RPMI8226 (cell line): ENCODE measurements at places on chromosomes 13 and 19.

DNA sequence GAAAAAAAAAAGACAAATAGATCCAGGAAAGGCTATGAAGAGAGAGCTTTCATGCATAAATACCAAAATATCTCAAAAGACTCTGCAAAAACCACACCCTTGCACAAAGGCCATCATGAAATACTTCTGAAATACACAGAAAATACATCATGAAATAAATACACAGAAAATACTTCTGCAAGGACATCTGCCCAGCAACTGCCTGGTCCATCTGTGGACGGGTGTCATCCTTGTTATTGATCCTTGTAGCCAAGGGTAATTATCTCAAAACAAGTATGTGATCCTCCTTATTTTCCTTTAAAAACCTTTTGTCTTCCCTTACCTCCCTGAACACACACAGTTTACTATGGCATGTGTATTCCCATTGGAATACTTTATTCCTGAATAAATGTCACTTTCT lies 6.9 kb downstream of the USPL1 start:
- no peak for DNase-seq

DNA sequence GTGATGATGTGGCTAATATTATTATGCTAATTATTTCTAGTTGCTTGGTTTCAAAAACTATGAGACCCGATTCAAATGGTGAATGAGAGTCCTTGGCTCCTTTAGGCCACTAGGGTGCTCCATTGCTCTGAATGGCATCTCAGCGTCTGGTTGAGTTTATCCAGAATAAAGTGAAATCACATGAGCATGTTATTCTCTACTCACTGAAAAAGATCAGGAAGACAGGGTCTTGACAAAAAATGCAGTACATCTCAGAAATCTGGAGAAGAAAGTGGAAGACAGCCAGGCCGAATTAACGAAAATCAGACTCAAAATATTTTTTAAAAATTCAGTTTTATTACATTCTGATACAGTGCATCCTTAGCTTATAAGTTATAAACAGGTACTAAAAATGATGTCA lies 516.2 kb downstream of the MYO16 start:
- DNase-seq, result peak; percentile 51

DNA sequence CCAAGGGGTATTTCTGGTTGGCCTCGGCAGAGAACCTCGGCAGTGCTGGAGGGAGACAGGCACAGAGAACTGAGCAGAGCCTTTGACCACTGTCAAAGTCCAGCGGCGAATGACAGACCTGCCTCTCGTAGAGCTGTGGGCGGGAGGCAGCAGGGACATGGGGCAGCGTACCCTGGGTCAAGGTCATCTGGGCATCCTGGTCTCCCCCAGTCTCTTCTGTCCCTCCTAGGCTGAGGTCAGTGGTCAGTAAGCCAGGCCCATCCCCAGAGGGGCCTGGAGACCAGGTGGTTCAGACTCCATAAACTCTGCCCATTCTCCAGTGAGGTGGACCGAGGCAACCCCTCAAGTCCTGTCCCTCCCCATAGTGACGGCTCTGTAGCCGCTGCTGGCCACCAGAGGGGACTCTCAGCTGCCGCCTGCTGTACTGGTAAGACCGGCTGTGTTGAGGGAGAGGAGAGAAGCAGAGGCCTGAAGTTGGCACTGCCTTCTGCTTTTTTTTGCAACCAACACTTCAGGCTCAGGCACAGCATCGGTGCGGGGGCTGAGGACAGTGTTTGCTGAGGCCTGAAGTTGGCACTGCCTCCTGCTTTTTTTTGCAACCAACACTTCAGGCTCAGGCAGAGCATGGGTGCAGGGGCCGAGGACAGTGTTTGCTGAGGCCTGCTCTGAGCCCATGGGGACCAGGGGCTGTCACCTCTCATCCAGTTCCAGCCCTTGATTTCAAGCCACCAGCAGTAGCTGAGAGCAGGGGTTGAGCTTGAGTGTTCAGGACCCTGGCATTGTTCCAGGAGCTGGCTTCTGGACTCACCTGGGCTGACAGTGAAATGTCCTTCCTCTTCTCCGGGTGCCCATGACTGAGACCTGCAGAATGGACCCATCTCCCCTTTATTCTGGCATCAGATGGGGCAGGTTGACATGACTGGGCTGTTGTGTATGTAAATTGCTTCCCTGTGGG lies at the start of gene PGLYRP2:
Gene PGLYRP2 (minus strand): TSS at position 111 of the 955 bp plus-strand sequence. CDS start 130 bp downstream, outside the sequence.
- peak; percentile 61 for DNase-seq

DNA sequence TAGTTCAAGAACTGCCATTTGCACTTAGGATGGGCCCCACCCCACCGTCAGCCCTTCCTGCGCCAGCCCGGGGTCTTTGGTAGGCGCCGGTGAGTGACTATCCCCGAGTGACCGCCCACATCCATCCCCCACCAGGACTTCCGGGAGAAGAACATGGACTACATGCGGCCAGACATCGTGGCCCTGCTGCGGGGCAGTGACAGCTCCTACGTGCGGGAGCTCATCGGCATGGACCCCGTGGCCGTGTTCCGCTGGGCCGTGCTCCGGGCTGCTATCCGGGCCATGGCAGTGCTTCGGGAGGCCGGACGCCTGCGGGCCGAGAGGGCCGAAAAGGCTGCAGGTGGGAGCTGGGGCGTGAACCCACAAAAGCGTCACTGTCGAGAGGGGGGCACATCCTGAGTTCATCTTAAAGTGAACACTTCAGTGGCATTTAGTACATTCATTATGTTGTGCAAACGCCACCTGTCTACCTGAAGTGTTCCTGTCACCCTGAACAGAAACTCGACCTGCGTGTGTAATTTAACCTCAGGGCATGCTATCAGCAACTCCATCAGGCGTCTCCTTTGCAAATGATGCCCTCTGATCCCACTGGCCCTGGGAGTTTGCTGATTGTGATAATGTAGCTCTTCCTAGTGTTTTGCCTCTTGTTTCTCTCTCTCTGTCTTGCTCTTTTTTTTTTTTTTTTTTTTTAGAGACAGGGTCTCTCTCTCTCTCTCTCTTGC lies 42.4 kb upstream of the USE1 start:
- DNase-seq, result no peak

DNA sequence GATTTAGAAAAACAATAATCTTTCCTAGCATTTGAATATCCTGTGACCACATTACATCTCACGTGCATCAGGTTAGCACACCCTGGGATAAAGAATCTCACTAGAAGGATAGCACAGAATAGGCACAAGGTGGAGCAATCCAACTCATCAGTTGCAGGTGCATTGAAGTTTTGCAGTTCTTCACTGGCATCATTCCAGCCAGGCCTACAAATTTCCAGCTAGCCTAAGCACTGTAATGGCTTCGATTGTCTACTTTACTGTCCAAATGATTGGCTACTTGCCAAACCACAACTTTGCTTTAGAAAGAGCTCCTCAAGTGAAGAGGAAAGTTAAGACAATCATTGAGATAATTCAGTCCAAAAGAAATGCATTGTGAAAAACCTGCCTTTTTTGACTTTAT lies 89.5 kb downstream of the SPRY2 start:
- DNase-seq, result peak; percentile 75

DNA sequence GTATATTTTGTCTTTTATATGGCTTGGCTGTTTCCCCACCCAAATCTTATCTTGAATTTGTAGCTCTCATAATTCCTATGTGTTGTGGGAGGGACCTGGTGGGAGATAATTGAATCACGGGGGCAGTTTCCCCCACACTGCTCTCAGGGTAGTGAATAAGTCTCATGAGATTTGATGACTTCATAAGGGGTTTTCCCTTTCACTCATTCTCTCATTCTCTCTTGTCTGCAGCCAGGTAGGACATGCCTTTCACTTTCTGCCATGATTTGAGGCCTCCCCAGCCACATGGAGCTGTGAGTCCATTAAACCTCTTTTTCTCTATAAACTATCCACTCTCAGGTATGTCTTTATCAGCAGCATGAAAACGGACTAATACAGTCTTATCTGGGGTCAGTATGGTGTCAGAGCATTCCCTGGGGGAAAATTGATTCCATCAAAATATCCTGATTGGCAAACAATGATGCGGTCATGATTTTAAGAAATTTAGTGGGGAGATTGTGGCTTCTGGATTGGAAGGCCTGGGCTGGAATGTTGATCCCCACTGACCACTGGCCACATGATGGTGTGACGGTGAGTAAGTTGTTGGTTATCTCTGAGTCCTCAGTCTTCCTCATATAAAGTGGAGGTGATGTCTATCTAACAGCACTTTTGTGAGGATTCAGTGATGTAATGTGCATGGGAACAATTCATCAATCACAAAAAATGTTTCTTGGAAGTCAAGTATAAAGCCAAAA lies 27.5 kb upstream of the ANKRD10 start:
- no peak for DNase-seq

DNA sequence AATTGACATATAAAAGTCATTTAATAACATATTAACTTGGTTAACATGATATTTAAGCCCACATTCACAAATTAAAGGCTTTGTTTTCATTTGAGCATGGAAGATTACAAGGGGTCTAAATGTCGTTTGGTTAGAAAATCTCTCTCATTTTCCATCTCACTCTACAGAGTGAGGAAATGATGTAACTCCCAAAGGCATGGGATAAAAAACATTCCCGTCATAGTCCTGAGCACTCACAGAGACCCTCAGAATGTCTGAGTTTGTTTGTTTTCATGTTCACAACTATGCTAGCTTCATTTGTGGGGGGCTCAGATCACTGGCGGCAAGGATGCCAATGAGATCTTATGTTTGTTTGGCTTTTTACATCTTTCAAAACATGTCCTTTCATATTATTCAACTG lies 307.5 kb downstream of the TBC1D4 start:
- DNase-seq, result no peak

DNA sequence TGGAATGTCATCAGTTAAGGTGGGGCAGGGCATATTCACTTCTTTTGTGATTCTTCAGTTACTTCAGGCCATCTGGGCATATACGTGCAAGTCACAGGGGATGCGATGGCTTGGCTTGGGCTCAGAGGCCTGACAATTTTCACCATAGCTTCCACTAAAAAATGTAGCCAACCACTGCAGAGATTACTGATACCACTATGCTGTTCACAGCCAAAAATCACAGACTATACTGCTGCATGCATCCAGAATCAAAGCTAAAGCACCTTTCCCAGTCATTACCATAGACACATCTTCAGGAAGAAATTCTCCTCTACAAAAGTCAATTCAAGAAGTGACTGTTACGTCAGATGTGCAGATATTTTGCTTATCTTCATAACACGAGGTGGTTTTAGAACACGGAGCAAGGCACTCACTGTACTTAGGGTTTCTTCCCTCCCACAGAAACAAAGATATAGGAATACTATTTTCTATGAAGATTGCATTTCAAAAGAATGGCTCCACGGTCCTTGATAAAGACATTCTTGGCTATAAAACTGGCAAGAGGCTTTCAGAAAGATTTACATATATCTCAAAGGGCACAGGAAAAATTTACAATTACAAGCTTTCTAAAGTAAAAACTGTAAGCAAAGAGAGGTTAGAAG lies 1556.6 kb upstream of the PRR20A start:
- DNase-seq, result no peak

GRCh38 chr19:3669947-3670795 lies 30.1 kb downstream of the PIP5K1C start:
- no peak for DNase-seq

DNA sequence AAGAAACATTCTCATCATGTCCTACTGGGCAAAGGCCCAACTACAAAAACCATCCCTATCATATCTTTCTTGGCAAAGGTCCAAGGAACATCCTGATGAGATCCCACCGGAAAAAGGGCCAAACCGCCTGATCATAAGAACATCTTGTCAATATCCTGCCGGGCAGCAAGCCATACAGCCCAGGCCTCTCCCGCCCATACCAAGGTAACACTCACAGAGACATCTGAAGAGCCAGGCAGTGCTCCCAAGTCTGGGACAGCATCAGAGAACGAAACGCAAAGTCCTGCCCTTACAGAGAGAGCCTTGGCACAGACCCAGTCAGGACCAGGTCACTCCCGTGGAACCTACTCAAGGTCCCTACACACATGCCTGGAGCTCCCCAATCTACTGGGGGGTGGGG lies 18.5 kb upstream of the ZNF331 start:
- DNase-seq, result no peak

GRCh38 chr19:2719920-2720776 lies 1.0 kb downstream of the DIRAS1 start:
- peak; percentile 43 for DNase-seq

DNA sequence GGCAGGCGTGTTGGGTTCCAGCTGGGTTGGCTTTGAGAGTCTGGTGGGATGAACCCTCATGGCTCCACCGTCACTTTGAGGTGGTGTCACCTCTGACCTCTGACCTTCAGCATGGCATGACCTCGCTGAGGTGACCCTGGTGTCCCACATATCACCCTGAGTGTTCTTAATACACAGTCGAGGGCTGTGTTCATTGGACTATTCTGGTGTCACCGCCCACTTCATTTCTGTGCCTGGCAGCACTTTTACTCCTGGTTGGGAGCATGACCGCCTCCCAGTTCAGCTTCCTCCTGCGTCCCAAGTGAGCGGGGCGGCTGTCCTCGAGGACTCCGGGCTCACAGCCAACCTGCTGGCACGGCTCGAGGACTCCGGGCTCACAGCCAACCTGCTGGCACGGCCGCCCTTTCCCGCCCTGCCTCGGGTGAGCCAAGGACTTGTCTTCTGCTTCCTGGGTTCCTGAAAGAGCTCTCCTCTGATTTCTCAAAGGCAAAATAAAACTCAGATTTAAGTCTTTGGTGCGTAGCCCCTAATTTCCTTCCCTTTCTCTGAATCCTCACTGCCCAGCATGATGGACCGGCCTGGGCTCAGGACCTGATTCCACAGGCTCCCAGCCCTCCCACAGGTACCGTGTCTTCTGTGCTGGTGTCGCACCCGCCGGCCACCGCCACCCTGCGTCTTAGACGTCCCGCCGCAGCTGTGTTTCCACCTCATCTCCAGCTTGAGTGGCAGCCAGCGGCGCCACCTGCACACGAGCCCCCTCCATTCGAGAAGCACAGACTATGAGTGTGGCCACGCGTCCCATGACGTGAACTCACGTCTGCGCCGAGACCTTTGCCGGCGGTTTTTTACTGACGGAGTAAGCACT lies 10.4 kb downstream of the ATP4B start:
- DNase-seq, result peak; percentile 91
